Karpas-422 (cell line): ENCODE measurements at places on chromosomes 7 and 10.

GRCh38 chr7:25584112-25584938 lies 356.0 kb upstream of the NPVF start:
- DNase-seq: no peak

DNA sequence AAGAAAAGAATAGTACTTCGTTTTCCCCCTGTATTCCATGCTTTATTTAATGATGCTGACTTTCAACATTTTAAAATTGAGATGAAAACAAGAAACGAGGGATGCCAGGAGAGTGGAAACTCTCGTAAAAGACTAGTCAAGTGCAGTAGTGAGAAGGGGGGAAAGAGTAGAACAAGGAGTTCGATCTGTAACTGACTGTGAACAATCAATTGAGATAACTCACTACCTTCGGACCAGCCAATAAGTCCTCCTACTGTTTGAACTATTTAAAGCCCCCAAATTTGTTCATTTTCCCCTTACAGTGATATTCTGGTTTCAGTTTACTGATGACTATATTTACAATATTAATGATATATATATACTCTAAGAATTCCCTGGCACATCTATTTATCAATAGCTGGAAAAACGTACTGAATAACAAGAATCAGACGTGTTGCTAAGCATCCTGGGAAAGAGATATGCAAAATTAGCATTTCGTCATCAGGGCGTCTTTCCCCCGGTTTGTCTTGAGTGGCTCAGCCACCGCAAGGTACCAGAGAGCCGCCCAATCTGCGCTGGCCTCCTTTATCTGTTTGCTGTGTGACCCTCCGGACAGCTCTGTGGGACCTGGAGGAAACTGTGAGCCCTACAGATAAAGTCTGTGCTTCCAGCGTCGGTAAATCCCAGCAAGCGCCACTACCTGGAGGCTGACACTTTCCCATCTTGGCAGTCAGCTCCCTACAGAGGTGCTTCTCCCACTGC lies 41.1 kb downstream of the PDIA4 start:
- DNase-seq: peak; percentile 95

GRCh38 chr7:74051193-74051592 lies 23.2 kb downstream of the ELN start:
- no peak for DNase-seq

DNA sequence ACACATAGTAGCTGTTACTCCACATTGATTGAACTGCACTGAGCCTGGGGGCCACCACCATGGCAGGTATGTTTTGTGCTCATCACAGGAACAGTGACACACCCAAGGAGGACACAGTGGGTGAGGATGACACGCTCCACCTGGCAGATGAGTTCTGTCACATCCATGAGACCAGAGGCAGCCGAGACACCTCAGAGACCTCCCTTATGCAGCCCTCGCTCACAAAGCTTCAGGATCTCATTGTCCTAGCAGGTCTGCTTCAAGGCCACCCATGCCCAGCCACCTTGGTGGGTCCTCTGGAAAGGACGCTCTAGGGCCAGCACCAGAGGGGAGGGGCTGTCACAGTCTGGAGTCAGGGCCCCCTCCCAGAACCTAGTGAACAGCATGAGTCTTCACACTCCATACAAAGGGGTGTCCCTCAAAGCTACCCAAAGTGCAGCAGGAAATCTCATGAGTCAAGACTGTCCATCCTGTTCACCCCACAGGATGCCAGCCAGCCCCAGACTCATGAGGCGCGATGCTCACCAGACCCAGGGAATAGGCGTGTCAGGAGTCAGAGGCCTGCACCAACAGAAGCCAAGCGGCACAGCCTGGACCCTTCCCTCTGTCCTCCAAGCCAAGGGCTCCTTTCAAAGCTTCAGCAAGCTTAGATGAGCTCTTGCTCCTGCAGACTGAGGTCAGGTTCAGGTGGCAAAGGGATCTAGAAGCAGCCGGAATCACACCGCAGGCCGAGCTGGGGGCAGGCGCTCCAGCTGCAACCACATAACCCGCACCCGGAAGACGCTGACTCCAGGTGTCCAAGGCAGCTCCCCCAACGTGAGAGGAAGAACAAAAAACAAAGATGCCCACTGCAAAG lies 9.6 kb downstream of the FAM53B start:
- no peak for DNase-seq

DNA sequence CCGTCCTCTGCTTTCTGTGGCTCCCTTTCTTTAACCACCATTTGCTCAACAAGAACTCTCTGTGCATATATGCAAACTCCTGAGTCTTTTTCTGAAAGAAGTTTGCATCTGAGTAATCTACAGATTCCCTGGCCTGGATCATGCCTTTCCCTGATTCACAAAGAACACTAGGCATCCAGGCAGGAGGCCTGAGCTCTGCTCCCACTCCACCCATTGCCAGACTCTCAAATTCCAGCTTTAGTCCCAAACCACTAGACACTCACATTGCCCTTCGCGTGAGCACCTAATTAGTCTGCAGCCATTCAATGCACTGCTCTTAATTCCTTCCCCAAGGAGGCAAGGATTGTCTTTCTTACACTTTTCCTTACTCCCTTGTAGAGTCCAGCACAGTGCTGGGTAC lies 60.9 kb downstream of the ABCC2 start:
- no peak for DNase-seq

DNA sequence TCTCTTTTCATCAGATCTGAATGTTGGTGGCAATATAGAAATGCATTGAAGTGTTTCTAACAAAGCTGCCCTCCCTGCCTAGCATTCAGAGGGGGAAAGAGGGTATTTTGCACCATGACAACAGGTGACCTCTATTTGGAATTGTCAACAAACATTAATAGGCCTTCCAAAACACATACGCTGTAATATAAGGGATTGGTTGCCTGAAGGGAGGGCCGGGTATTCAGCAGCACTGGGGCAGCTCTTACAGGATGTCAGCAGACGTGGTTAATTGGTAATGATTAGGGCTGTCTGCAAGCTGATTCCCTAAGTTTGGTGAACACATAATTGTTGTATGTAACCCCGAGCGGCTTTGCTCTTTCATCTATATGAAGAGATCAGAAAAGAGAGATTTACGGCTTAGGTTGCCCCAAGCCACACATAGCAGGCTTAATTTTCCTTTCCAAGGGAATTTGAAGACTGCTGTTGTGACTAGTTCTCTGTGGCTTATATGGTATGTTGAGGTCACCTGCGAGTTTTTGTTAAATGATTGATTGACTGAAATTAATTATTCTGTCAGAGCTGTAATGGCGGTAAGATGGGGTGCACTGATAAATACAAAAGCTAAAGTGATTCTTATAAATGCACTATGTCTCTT lies 759.3 kb downstream of the LRMDA start:
- DNase-seq: no peak

DNA sequence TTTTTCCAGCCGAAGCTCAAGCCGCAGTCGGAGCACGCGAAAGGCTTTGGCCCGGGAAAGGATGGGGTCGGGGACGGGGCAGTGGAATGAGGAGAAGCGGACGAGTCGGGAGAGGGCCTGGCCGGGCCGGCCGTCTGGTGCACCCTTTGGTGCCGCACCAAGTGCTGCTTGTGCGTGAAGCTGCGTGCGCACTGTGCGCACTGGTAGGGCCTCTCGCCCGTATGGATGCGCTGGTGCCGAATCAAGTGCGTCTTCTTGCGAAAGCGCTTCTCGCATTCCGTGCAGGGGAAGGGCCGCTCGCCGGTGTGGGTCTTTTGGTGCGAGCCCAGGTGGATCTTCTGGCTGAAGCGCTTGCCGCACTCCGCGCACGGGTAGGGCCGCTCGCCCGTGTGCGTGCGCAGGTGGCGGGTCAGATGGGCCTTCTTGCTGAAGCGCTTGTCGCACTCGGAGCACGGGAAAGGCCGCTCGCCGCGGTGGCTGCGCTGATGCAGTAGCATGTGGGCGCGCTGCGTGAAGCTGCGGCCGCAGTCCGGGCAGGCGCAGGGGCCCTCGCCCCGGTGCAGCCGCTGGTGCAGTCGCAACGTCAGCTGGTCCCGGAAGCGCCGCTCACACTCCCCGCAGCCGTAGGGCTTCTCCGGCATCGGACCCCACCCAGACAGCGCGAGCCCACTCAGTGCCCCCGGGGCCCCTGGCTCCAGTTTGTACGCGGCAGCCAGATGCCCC lies 7.8 kb downstream of the ZNF467 start:
- DNase-seq: no peak
